Neural progenitor cell (in vitro differentiated cells): ENCODE measurements at places on chromosomes 7 and 10.
A peak's percentile ranks its signal among the peaks of the same experiment; 100 is the strongest.

- DNase-seq = no peak
These were observed 145.6 kb downstream of the PFKFB3 start for GRCh38 chr10:6348096-6348874.

GRCh38 chr10:99984211-99985034, 25.3 kb downstream of the DNMBP start:
- DNase-seq = no peak

DNA sequence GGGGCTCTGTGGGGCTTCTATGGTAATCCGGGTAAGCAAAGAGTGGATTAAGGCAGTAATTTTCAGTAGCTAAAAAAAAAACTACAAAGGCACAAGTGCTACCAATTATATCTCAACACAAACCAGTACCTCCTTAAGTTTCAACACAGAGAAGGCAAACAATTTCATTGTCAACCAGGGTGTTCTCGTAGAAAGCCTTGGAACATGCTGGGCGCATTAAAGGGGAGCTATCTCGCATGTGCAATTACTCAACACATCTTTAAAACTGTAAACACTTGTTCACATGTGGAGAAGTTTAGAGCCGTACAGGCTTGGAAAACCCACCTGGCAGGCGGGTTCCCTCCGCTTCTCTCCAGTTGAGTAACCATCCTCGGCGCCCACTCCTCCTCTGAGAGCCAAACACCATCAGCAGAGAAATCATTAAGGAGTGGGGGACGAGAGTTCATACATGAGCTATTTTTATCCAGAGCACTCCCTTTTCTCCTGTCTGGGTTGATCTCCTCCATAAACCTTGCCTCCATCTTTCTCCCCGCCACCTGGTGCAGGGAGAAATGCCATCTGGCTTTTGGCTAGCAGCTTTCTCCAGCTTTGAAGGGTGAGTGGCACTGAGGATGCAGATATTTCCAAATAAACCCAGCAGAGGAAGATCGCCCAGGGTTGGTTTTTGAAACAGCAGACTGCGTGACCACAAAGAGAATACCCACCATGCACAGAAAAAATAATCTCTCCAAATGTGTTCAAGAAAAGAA, 287.1 kb downstream of the WDR11 start:
- peak; percentile 19 for DNase-seq

DNA sequence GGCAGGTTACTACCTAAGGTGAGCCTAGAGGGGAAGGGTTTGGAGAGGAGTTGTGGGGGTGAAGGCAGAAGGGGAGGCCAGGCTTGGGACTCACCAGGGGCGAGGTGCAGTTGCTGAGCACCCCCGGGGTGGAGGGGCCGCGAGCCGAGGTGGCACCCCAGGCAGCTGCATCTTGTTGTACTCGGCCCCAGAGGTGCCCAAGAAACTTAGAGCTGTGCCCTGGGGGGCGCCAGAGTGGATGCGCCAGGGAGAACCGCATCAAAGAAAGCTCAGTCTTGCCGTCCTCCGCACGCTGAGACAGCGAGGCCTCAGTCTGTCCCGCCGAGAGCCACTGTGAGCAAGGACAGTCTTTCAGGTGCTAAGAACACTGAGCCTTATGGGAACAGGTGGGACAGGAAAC, 7.4 kb downstream of the ATG9B start:
- DNase-seq = no peak

DNA sequence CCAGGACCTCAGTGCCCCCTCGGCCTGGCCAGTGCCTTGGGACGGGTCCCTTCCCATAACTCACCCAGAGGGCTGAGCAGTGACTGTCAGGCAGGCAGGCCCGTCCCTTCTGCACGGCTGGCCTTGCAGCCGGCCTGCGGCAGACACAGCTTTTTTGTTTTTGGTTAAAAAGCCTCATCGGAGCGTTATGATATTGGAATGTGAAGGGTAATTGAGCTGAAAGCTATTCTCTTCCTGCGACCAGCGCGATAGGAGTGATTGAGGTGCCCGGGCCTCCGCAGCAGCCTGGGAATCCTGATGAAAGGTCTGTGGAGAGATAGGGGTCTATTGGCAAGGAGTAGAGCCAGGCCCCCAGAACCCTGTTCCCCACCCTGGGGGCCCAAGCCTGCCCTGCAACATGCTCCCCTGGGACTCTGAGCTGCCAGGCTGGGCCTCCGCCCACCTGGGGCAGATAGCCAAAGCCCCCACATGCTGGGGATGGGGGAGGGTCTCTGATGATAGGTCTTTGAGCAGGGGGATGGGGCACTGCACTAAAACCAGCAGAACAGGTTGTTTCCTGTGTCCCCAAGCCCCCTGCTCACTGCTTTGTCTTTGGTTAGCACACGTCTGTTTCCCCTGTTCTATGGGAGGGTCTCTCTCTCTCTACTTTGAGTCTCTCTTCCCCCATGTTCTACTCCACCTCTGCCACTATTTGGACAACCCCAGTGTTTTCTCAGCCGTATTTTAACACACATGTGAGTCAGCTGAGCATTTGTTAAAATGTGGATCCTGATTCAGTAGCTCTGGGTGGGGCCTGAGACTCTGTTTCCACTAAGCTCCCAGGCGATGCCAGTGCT, 131.9 kb downstream of the CDH23 start:
- peak; percentile 94 for DNase-seq

- no peak for DNase-seq
These were observed 20.7 kb downstream of the STN1 start for GRCh38 chr10:103897241-103897774.
